Naive B cell (primary cell): ENCODE measurements at places on chromosomes 1 and 21. TPM values are rescaled to one million over a fixed set of nuclear protein-coding genes. Genes with fewer than 3 reads are reported as not detected.

- no peak overlapping the region for H3K27ac ChIP-seq
- no peaks in the 10 kb centered on the region for H3K4me1 ChIP-seq
- DNase-seq = no peak
- peaks cover 4% of the 10 kb centered on the region for H3K27me3 ChIP-seq
- no peaks in the 10 kb centered on the region for H3K36me3 ChIP-seq
- H3K4me3 ChIP-seq = no peak overlapping the region
These were observed 282.1 kb downstream of the RPS6KC1 start for GRCh38 chr1:213333121-213333520.

DNA sequence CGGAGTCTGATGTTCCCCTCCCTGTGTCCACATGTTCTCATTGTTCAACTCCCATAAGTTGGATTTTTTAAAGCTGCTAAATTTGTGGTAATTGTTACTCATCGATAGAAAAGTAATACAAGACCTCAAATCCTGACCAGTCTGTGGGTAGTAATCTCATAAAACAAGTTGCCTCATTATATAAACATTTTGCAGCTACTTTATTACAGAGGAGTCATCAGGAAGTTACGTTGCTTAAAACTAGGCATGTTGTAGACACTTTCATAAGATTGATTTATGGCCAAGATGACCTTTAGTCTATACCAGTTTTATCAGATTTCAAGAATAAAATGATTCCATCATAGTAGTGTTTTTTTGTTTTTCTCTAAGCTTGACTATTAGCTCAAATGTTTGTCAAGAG is 208.8 kb downstream of the GIPC2 start:
- H3K4me1 ChIP-seq = no peaks in the 10 kb centered on the region
- H3K4me3 ChIP-seq = no peak overlapping the region
- peaks cover 5% of the 10 kb centered on the region for H3K27me3 ChIP-seq
- H3K27ac ChIP-seq = no peak overlapping the region
- no peaks in the 10 kb centered on the region for H3K36me3 ChIP-seq

DNA sequence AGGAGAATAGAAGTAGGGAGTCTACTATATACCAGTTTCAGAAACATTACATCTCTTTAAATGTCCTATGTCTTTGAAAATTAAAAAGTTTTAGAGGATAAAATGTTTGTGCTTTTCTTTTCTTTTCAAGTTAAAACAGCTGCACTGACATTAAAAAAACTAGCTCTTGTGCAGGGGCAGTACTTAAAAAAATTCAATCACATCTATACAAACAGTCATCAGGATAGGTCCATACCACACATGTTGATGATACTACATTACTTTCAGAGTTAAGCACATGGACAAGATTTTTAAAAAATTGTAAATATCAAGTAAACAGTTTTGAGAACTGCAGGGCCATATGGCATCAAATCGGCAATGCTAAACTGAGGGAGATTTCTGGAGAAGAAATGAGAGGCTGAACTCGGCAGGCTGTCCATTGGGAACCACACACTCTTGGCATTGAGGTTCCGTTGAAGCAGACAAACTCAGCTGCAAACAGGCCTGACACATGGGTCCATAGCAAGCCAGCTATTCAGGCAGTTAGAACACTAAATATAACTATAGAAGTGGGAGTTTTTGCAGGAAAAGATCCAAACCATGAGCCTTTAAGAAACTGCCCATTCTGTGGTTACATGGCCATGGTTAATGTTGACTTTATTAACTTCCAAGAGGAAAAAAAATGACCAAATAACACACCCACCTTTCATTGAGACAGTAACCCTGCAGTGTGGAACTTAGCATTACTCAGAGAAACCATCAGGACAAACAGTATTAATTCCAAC is 84.5 kb upstream of the BCL10 start:
- H3K4me3 ChIP-seq = no peak overlapping the region
- peaks cover 4% of the 10 kb centered on the region for H3K36me3 ChIP-seq
- no peak for DNase-seq
- no peaks in the 10 kb centered on the region for H3K27me3 ChIP-seq

DNA sequence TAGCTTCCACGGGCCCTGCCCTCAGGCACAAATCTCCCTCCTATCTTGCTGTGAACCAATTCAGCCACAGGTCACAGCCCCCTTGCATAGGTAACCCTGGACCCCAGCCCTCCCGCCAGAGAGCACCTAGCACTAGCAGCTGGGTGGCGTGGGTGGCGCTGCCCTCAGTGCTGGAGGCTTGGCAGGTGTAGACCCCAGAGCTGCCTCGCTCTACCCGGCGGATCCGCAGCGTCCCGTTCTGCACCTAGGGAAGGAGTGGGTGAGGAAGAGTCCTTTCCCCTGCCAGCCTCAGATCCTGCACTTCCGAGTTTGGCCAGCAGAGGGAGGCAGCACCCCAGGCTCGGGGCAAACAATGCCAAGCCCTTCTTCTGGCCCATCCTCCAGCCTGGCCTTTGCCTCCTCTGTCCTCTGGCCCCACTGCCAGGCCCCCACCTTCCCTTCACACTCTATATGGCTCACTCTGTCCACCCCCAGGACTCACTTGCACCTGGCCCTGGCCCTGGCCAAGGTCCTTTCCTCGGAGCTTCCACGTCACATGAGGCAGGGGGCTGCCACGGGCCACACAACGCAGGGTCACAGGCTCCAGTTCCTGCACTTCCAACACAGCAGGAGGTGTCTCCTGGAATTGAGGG is 9.0 kb downstream of the IGSF9 start:
- peak overlapping the region; percentile 47 for H3K27ac ChIP-seq
- peak; percentile 76 for DNase-seq
- peaks cover 64% of the 10 kb centered on the region for H3K4me1 ChIP-seq
- H3K27me3 ChIP-seq = no peaks in the 10 kb centered on the region
- peak overlapping the region; percentile 85 for H3K4me3 ChIP-seq

- H3K27me3 ChIP-seq = no peaks in the 10 kb centered on the region
- DNase-seq = no peak
- H3K36me3 ChIP-seq = no peaks in the 10 kb centered on the region
These were observed 708.8 kb downstream of the LTN1 start for GRCh38 chr21:28283641-28284490.

- H3K27ac ChIP-seq = no peak overlapping the region
- H3K36me3 ChIP-seq = no peaks in the 10 kb centered on the region
- H3K4me3 ChIP-seq = no peak overlapping the region
- DNase-seq = no peak
These were observed 1809.6 kb downstream of the BRINP3 start for GRCh38 chr1:188668083-188668482.

- no peak overlapping the region for H3K4me3 ChIP-seq
- H3K27me3 ChIP-seq = peaks cover 31% of the 10 kb centered on the region
- no peaks in the 10 kb centered on the region for H3K36me3 ChIP-seq
- no peak for DNase-seq
- no peak overlapping the region for H3K27ac ChIP-seq
These were observed 91.8 kb upstream of the SERBP1 start for GRCh38 chr1:67522001-67522441.

GRCh38 chr1:54403808-54404261 is 2.4 kb downstream of the SSBP3 start:
- H3K4me3 ChIP-seq = peak overlapping the region; percentile 83
- DNase-seq = no peak
- no peaks in the 10 kb centered on the region for H3K27me3 ChIP-seq
- H3K27ac ChIP-seq = no peak overlapping the region

Gene LAPTM5
- polyA plus RNA-seq = 1,442 TPM

Gene LENEP
- not detected for polyA plus RNA-seq

DNA sequence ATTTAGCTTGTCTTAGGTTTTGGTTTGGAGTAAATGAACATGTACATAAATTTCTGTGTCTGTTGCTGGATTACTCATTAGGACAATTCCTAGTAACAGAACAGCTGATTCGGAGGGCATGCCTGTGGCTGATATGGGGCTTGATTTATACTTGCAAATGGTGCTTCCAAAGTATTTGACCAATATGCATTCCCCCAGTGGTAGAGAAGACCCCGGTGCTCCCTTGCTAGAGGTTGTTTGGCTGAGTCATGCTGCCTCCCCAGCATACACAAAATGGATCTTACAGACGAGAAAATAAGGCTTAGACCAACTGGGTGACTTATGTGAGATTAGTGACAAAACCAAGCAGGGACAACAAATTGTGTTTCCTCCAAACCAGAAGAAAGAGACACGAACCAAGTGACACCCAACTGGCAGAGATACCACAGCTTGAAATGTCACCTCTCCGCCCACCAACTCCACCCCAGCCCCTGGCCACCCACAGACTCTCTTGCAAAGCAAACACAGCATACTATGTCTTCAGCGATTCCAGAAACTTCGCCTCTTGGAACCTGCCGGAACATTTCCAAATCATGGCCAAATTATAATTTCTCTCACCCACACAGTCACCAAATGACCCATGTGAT is 75.9 kb upstream of the ETS2 start:
- H3K27me3 ChIP-seq = peaks cover 18% of the 10 kb centered on the region
- no peak overlapping the region for H3K4me3 ChIP-seq
- no peak for DNase-seq
- peak overlapping the region; percentile 18 for H3K27ac ChIP-seq
- H3K4me1 ChIP-seq = peaks cover 8% of the 10 kb centered on the region

Gene RBP7
- not detected for polyA plus RNA-seq

DNA sequence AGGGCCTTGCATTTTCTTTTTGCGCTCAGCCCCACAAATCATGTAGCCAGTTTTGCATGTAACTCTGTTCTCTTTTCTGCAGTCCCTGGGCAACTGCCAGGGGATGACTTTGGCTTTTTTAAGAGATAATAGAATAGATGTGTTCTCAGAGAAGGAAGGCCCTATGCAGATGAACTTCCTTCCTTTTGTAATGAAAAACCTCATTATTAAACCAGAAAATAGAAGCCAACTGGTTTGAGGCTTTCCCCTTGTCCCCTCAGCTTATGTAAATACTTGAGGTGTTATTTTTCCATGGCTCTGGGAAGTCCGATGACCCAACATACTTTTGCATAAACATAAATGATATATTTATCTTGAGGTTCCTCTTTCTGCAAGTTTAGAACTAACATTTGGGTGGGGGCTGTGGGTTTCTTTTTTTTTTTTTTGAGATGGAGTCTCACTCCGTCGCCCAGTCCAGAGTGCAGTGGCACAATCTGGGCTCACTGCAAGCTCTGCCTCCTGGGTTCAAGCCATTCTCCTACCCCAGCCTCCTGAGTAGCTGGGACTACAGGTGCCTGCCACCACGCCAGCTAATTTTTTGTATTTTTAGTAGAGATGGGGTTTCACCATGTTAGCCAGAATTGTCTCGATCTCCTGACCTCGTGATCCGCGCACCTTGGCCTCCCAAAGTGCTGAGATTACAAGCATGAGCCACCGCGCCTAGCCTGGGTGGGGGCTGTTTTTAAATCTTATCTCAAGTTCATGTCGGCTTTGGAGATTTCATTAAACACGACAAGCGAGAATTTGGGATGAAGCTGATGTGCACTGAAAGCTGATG is 14.4 kb upstream of the FCRL5 start:
- peak; percentile 72 for DNase-seq
- H3K36me3 ChIP-seq = no peaks in the 10 kb centered on the region
- H3K27me3 ChIP-seq = no peaks in the 10 kb centered on the region

- peak overlapping the region; percentile 80 for H3K4me3 ChIP-seq
- peaks cover 53% of the 10 kb centered on the region for H3K27me3 ChIP-seq
- no peak overlapping the region for H3K27ac ChIP-seq
- no peak for DNase-seq
These were observed 1.6 kb downstream of the CASZ1 start for GRCh38 chr1:10794724-10795275.
